ENCODE measurements at places on chromosomes 2 and 18.

GRCh38 chr2:55119711-55120487 is 69.6 kb upstream of the RTN4 start:
- DNase-seq: no peak

DNA sequence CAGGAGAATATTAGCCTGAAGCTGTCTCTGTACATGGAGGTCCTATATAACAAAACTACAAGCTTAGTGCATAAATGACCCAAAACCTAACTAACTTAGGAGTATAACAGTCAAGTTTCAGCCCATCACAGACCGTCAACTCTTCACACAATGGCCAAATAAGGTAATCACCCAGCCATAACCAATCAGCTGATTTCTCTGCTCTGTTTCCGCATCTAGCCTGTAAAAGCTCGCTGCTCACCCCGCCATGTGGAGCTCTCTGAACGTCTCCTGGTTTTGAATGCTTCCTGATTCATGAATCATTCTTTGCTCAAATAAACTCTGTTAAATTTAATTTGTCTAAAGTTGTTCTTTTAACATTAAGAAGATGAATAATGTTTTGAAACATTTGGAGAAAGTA is 593.6 kb downstream of the TMX3 start:
- DNase-seq: no peak

DNA sequence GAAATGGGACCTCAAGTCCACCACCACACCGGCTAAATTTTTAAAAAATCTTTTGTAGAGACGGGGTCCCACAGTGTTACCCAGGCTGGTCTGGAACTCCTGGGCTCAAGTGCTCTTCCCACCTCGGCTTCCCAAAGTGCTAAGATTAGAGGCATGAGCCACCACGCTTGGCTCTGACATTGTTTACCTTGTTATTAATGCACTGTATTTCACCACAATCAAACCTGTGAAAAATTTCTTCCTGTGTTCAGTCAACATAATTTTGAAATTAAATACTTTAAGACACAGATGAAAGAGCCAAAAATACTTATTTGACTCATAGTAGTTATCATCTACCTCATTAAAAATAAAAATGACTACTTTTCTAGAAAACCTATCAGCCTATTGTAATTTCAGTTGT is 16.0 kb upstream of the FAM124B start:
- DNase-seq: no peak

DNA sequence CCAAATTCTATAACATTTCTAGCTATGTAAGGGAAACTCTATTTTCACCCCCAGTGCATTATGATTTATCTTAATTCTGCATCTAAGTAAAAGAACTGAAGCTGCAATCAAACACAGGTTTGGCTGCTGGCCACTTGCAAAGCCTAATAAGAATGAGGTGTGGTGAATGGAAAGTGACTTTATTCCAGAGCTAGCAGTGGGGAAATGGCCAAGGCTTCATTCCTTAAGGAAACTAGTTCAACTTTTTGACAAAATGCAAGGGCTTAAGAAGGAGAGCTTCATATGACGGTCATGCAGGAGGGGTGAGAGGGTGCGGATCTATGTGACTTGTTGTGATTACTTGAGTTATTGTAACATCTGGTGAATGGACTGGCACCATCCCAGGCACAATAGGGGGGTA is 1802.0 kb downstream of the SUCLG1 start:
- DNase-seq: no peak

DNA sequence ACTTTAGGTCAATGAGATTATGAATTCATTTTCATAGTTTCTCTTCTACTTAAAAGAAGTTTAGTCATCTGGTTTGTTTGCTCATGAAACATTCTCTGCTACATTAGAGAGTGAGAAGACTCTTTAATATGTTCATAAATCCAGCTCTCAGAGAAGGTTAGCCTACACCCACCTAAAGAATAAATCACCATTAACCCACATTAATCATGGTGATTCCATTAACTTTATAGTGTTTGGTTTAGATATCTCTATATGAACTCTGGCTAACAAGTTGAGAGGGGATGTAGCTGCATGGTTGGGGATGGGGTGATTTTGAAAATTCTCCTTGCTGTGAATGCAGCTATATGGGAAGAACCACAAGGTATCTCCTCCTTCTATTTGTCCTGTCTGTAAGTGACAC is 10.7 kb downstream of the TFPI start:
- no peak for DNase-seq

Data from CD4-positive, alpha-beta T cell treated with Interleukin-15 for 1 hour (primary cell).